Activated CD4-positive, alpha-beta T cell treated with anti-CD3 and anti-CD28 coated beads for 36 hours (primary cell): ENCODE measurements at places on chromosomes 7 and 10.

- no peak for DNase-seq
Measured at GRCh38 chr7:35777121-35777520, 23.7 kb upstream of the SEPTIN7 start.

GRCh38 chr7:94276027-94276426 is 118.7 kb upstream of the COL1A2 start:
- no peak for DNase-seq

DNA sequence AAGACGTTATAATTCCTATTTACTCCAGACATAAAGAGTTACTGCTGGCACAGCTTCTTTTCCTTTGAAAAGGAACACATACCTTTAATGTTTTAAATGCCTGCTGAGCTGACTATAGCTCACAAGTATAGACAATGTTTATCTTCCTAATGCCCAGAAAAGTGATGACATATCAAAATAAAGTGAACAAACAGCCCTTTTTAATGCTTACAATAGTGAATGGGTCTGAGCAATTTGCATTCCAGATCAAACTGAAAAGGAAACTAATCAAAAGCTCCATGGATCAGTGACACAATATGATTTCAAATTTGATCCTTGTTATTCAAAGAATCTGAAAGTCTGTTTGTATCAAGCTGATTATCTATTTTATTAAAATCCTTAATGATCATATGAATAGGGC is 233.6 kb upstream of the SEMA3E start:
- DNase-seq, result no peak

GRCh38 chr7:28677668-28678067 is 265.4 kb downstream of the CREB5 start:
- no peak for DNase-seq

GRCh38 chr10:93206652-93207051 is 133.0 kb downstream of the CYP26A1 start:
- no peak for DNase-seq

- no peak for DNase-seq
Measured at GRCh38 chr7:131603932-131604331, 47.5 kb upstream of the PODXL start.

DNA sequence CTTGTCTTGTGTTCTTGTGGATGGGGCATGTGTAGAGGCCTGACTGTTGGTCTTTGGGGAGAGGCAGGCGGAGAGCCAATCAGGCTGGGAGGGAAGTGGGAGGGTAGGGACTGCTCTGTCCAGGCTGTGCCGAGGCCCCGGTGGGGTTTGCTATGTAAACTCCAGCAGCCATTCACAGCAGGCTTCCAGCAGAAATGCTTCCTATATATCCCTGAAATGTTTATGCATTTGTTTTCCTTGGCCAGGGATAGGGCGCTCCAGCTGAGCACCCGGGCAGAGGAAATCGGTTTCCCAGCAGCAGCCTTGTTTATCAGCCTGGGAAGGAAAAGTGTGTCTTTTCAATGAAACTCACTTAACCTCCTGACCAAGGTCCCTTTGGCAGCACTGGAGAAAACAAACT is 18.3 kb upstream of the AQP1 start:
- DNase-seq, result no peak

GRCh38 chr7:70616211-70616610 is 515.7 kb upstream of the GALNT17 start:
- no peak for DNase-seq

- DNase-seq, result no peak
Measured at GRCh38 chr10:100436255-100436654, 26.6 kb upstream of the WNT8B start.

DNA sequence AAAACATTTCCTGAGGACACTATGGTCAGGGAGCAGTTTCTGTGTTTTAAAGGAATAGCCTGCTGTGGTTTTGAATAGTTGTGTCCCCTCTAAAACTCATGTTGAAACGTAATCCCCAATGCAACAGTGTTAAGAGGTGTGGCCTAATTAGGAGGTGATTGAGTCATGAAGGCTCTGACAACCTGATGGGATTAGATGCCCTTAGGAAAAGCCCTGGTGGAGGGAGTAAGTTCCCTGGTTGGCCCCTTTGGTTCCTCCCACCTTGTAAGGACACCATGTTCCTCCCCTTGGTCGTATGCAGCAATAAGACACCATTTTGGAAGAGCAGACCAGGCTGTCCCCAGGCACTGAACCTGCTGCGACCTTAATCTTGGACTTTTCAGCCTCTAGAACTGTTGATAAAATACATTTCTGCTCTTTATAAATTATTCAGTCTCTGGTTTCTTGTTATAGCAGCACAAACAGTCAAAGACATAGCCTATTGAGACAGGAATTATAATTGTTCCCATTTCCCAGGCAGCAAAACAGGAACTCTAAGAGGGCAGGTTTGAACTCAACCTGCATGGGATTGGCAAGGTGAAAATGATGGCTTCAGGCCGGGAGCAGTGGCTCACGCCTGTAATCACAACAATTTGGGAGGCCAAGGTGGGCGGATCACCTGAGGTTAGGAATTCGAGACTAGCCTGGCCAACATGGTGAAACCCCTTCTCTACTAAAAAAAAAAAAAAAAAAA is 20.5 kb upstream of the TNS3 start:
- no peak for DNase-seq

- no peak for DNase-seq
Measured at GRCh38 chr10:66695046-66695445, 230.8 kb upstream of the LRRTM3 start.

DNA sequence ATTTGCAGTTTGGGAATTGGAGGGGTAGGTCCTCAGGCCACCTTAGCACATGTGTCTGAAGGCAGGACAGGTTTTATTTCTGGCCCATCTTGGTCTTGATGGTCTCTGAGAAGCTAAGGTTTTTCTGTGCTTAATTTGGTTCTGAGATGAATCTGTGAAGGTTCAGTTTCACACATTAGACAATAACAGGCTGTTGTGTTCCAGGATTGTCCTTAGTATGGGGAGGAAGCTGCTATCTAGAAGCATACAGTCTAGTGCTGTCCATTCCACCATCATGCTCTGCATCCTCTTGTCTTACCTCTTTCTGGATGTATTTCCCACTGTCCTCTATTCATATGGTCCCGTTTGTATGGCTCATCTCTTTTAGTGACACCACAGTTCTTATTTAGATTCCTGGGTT is 7.1 kb downstream of the UBE2D1 start:
- DNase-seq, result no peak

DNA sequence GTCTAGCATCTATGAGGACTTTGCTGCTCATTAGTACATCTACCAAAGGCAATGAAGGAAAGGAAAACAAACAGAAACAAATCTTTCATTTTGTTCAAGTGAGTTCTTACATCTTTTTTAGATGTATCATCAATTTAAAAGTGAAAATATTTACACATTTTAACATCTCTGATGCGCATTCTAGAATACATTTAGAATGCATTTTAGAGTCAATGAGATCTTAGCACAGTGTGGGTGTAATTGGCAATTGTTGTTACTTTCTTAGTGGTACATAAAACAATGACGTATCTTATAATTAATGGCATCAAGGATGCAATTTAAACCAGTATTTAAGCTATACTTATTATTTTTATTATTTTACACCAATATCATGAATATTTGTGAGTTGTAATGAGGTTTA is 51.4 kb downstream of the TPK1 start:
- DNase-seq, result no peak

- peak; percentile 13 for DNase-seq
Measured at GRCh38 chr10:80855348-80855971, 317.8 kb downstream of the SH2D4B start.

DNA sequence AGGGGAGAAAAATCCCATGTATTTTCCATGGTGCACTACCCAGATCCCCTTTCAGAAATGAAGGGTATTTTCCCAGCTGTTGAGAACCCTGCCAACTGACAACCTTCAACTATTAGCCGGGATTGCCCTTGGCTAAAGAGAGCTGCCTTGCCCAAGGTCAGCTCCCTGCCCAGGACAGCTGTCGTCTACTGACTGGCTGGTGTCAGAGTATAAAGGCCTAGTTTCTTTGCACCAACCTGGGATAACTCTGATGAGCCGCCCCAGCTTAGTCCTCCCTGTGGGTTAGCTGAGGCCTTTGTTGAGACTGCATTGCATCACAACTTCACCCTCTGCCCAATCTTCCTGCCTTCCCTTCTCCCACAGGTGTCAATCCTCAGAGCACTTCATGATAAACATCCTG is 147.2 kb upstream of the RHEB start:
- no peak for DNase-seq

DNA sequence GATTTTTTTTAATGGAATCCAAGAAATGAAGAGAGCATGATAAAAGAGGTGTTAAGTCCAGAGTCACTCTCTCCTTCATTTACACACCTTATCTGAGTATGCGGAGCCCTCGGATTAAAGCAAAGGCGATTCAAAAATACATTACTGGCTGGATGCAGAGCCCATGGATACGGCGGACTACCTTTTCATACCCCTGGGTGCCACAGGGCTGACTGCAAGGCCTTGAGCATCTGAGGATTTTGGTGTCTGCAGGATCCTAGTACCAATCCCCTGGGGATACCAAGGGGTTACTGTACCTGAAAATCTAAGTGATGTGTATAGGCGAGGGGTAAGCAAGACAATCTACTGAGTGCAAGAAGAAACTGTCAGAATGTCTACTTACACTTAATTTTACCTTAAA is 20.5 kb downstream of the PIP4K2A start:
- no peak for DNase-seq

GRCh38 chr7:118844748-118845147 is 620.2 kb downstream of the ANKRD7 start:
- no peak for DNase-seq

GRCh38 chr10:78802431-78802830 is 266.3 kb upstream of the ZMIZ1 start:
- DNase-seq, result no peak

DNA sequence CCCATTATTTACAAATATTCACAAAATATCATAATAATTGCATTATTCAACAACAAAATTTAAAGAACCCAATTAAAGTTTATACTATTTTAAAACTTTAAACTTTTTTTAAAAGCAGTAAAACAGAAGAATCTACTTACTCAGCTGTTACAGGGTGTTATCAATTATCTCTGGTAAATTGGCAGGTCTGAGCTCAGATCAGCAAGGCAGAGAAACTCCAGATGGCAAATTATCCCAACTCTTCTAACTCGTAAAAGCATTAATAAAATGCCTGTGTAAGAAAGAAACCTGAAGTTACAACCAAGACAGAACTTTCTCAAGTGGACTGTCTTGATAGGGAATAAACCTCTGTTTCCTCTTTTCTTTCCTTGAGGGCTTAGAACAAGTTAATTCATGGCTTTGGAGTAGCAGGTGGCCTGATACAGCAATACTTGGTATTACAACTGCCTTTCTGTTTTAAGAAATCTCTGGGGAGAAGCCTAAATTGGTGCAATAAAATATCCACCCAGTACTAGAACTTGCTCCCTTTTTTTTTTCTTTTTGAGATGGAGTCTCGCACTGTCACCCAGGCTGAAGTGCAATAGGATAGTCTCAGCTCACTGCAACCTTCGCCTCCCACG is 275.3 kb upstream of the MKLN1 start:
- DNase-seq, result no peak

GRCh38 chr7:30920584-30921539 is 9.2 kb downstream of the AQP1 start:
- DNase-seq, result no peak

- DNase-seq, result no peak
Measured at GRCh38 chr10:105356626-105357025, 715.5 kb downstream of the SORCS3 start.

GRCh38 chr10:100183481-100183880 is 2.3 kb downstream of the ERLIN1 start:
- DNase-seq, result no peak

DNA sequence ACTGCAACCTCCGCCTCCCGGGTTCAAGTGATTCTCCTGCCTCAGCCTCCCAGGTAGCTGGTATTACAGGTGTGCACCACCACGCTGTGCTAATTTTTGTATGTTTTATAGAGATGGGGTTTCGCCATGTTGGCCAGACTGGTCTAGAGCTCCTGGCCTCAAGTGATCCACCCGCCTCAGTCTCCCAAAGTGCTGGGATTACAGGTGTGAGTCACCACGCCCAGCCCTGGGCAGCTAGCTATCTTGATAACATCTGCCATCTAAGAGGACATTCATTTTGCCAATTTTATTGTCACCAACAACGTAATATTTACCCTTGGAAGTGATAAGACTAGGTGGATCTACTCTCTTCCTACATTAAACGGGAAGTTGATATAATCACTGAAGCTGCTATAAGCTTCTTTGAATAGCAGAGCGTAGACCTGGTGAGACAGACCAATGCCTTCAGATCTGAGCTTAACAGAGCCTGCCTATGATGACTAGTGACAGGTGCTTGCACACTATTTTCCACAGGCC is 39.7 kb upstream of the SLC35B4 start:
- no peak for DNase-seq

DNA sequence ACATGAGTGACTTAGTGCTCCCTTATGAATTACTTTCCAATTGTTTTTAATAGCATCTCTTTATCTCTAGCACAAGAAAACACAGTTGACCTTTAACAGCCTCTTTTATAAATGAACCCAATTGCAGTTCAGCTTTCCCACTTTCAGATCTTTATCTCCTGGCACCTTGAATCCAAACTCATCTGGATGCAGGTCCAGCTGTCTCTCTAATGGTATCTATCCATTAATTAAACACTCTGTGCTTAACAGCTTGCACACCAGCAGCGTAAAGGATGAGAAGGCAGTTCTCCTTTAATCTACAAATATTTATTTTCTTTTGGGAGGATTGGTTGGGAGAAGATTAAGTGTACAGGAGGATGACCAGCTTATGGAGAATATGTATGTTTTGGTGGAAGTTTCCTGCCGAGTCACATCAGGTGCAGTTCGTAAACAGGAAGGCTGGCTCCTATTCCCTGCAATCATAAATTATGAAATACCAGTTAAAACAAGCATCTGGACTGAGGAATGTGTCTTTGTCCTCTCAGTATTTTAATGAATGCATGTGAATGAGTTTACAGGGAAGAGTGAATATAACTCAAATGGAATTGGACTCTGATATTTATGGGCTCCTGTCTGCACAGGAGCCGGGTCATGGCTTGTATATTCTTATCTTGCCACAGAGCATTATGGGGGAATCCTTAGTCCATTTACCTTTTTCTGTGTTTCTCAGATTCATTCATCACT is 232.7 kb downstream of the PHF14 start:
- DNase-seq, result no peak

DNA sequence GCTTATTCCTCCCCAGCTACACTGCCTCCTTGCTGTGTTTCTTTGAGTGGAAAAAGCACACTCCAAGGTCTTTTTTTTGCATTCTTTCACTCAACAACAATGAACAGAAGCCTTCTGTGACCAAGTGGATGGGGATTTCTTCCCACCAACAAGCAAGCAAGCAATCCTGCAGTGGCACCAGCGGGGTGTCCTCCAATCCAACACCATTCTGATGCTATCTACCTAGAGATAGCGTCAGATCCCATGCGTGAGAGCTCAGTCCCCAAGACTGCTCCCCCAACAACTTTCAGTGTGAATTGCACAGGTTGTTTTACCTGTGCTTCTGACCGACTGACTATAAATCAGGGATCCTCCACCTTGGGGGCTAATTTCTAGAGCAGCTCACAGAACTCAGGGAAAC is 311.0 kb upstream of the PODXL start:
- DNase-seq, result no peak
